ENCODE measurements at places on chromosomes 11 and 22.

DNA sequence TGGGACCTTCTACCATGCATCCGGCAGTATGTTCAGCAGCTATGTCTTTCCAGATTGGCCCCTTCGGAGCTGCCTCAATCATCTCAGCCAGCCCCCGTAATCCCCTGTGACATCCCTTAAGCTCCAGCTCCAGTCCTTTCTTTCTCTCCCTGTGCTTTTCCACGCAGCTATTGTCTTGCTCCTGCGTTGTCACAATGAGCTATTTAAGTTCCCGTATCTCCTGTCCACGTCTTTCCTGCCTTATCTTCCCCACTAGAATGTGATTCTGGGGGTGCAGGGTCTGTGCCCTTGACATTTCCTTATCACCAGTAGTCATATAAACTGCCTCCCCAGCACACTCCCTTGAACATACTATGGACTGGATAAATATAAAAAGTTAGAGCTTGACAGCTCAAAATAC is 5.1 kb upstream of the ETS1 start:
- no peak for DNase-seq

DNA sequence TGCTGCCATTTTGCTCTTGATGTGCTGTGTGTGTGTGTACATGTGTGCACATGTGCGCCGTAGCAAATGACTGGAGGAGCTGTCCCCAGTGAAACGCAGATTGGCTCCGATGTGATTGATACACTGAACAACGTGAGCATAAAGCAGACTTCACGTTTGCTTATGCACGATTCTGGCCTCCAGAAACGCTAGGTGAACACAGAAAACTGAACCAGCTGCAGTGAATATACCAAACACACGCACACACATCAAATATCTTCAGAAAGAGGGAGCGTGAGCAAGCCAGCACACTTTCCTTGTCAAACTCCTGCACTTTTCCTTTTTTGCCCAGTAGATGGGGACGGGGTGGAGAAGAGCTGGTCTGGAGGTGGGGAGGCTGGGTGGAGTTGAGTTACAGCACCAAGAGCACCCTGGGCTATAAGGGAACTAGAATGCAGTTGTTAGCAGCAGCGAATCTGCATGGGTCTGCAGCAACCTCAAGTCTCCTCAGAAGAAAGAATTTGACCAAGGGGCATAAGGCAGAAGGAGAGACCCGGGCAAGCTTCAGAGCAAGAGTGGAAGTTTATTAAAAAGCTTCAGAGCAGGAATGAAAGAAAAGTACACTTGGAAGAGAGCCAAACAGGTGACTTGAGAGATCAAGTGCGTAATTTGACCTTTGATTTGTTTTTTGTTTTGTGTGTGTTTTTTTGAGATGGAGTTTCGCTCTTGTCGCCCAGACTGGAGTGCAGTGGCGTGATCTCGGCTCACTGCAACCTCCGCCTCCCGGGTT is 77.8 kb upstream of the CADM1 start:
- DNase-seq, result peak; percentile 2

DNA sequence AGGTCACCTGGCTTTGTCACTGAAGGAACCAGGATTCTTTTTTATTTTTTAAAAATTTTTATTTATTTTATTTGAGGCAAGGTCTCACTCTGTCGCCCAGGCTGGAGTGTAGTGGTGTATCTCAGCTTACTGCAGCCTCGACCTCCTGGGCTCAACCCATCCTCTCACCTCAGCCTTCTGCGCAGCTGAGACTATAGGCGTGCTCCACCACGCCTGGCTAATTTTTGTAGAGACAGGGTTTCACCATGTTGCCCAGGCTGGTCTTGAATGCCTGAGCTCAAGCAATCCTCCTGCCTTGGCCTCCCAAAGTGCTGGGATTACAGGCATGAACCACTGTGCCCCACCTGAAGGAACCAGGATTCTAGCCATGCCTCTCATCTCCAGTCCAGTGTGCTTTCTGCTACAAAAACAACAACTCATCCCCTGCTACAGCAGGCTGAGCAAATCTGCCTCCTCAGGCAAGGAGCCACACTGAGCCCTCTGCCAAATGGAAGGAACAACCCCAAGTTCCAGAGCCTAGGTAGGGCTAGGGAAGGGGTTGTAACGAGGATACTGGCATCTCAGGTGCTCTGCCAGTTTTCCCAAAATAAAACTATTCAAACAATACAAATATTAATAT is 2.6 kb upstream of the PEX26 start:
- DNase-seq, result no peak

- no peak for DNase-seq
Observed at GRCh38 chr11:27623945-27624523, 76.2 kb downstream of the BDNF start.

- DNase-seq, result no peak
Observed at GRCh38 chr22:33735978-33736377, 184.3 kb downstream of the LARGE1 start.

GRCh38 chr22:46039535-46039934 is 62.6 kb upstream of the WNT7B start:
- DNase-seq, result no peak

GRCh38 chr11:105456950-105457349 is 152.9 kb upstream of the GRIA4 start:
- no peak for DNase-seq

DNA sequence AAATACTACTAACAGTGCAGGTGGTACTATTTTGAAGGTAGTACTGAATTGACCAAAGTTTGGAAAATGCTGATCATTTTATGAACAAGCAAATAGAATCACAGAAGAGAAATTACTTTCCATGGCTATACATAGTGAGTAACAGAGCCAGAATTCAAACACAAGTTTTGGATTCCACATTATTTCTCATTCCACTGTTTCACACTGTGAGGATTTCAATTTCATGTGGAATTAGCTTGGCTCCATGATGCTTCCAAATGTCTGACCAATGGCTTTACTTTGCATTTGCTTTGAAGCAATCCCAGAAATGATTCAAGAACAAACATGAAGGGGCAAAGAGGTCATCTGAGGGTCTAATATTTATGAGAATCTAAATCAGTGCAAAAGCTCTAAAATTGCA is 98.1 kb downstream of the BBOX1 start:
- DNase-seq, result no peak

GRCh38 chr11:57800444-57801182 is 39.0 kb downstream of the CTNND1 start:
- DNase-seq, result peak; percentile 59

- DNase-seq, result no peak
Observed at GRCh38 chr11:3837793-3838192, 3.0 kb downstream of the RHOG start.
